ENCODE measurements at places on chromosomes 13 and 19. TPM values are rescaled to one million over a fixed set of nuclear protein-coding genes. Genes with fewer than 3 reads are reported as not detected.

KIR3DL1 gene
- not detected for total RNA-seq

PSG4 gene
- total RNA-seq: 2.7 TPM

KIRREL2 gene
- total RNA-seq: under 0.01 TPM

CACNG6 gene
- total RNA-seq: not detected

MYCBP2 gene
- total RNA-seq: 118 TPM

ZNF728 gene
- total RNA-seq: 0.76 TPM

FLT1 gene
- 0.54 TPM for total RNA-seq

ZNF468 gene
- 24.3 TPM for total RNA-seq

PDX1 gene
- not detected for total RNA-seq

CASP14 gene
- total RNA-seq: not detected

OVOL3 gene
- not detected for total RNA-seq

ZNF486 gene
- 9.4 TPM for total RNA-seq

TMPRSS9 gene
- not detected for total RNA-seq

MTRF1 gene
- 15.1 TPM for total RNA-seq

C19orf85 gene
- total RNA-seq: not detected

Measured in articular chondrocyte of knee joint (primary cell).